ENCODE measurements at places on chromosomes 11 and 22.

GRCh38 chr11:103601225-103601846 is 435.1 kb upstream of the DDI1 start:
- peak; percentile 66 for DNase-seq

- DNase-seq, result no peak
Measured at GRCh38 chr11:85281550-85281949, 345.6 kb downstream of the DLG2 start.

DNA sequence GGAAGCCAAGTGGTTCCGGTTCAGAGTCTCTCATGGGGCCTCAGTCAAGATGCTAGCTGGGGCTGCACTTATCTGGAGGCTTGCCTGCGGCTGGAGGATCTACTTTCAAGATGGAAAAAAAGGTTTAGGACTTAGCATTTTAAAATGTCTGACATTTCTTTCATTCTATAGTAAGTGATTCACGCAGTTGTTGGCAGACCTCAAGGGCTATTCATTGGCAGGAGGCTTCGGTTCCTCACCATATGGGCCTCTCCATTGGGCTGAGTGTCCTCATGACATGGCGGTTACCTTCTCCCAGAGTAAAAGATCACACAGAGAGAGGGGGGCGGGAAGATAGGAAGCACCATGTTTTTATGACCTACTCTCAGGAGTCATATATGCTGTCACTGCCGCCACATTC is 298.0 kb upstream of the PLET1 start:
- no peak for DNase-seq

DNA sequence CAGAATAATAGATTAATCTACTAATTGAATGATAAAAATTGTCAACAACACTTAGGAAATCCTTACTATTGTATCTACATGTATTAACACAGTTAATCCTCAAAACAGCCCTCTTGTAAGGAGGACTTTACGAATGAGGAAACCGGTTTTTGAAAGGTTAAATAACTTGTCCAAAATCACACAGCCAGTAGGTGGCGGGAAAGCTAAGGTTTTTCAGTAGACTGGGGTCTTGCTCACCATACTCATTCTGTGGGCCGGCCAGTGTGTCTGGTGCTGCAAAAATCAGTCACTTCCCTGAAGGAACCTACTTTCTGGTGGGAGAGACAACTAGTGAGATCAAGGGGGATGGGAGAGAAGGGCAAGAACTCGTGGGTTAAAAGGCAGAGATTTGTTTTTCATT is 3.8 kb downstream of the DCPS start:
- no peak for DNase-seq

DNA sequence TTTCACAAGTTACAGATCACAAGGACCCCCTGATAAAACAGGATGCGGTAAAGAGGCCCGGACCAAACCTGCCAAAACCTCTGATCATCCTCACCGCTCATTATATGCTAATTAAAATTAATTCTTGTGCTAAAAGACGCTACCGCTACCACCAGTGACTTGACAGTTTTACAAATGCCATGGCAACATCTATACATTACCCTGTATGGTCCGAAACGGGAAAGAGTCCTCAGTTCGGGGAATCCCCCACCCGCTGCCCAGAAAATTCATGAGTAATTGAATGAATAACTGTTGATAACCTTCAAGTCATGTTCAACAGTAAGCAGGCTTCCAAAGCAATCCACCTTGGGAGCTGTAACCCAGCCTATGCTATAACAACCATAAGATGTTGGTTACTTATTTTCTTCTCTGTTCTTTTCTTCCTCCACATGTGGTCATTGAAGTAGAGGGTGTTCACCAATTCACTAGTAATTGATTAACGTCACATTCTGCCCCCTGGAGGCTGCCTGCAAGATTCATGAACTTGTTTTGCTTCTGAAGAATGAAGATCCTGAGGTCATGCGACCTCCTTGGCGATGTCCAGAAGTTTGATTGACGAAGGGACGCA is 20.6 kb downstream of the APOBEC3H start:
- peak; percentile 53 for DNase-seq

- DNase-seq, result no peak
Measured at GRCh38 chr11:122937983-122938382, 43.7 kb downstream of the BSX start.

GRCh38 chr11:68335683-68336082 is 23.3 kb downstream of the LRP5 start:
- no peak for DNase-seq

GRCh38 chr11:87212891-87213290 is 175.2 kb downstream of the TMEM135 start:
- DNase-seq, result no peak

- no peak for DNase-seq
Measured at GRCh38 chr11:22656130-22656529, 10.3 kb upstream of the GAS2 start.

- DNase-seq, result no peak
Measured at GRCh38 chr11:123330948-123331347, 99.1 kb upstream of the GRAMD1B start.

Measured in AG08396 (cell line).